ENCODE measurements at places on chromosomes 13 and 19. TPM values are rescaled to one million over a fixed set of nuclear protein-coding genes. Genes with fewer than 3 reads are reported as not detected.

Gene FPR1
- total RNA-seq, result not detected

Gene KRTDAP
- total RNA-seq, result not detected

Gene CACNG7
- total RNA-seq, result not detected

Gene ZNF560
- total RNA-seq, result 0.06 TPM

Gene PODNL1
- 0.17 TPM for total RNA-seq

Gene ZNF568
- total RNA-seq, result 6.8 TPM

Gene LGALS4
- total RNA-seq, result 2.3 TPM

Gene SCEL
- not detected for total RNA-seq

Gene CEACAM21
- 72.0 TPM for total RNA-seq

Gene CRB3
- total RNA-seq, result 0.33 TPM

Gene SBSN
- total RNA-seq, result not detected

Gene MED4
- 72.2 TPM for total RNA-seq

Gene IGFL3
- not detected for total RNA-seq

Gene STOML3
- total RNA-seq, result not detected

Gene HRC
- total RNA-seq, result not detected

Gene HAUS5
- 57.9 TPM for total RNA-seq

All from activated CD4-positive, alpha-beta T cell treated with anti-CD3 and anti-CD28 coated beads, Interleukin-2, amount 10 ng/mL, durations not matched to agents 7 days and 5 days (primary cell).